ENCODE measurements at places on chromosomes 5 and 9.

DNA sequence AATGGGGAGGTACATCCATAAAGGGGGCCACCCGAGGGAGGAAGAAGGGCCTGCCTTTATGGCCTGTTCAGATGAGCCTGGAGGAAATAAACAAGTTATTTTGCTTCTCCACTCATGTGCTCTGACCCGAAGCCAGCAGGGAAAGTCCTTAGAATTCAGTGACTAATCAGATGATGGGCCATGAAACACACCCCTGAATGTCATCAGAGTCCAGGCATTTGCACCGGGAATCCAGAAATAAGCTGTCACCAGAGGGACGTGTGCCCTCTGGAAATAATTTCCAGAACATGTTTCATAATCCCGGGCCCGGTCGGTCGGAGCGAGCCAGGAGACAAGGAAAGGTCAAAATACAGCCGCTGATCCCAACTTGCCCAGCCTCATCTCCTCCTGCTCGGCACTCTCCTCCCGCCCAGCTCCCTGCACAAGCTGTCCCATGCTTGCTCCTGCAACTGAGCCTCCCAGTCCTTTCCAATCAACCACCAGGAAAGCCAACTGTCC lies 73.6 kb upstream of the ZNF622 start:
- peak; percentile 88 for DNase-seq

DNA sequence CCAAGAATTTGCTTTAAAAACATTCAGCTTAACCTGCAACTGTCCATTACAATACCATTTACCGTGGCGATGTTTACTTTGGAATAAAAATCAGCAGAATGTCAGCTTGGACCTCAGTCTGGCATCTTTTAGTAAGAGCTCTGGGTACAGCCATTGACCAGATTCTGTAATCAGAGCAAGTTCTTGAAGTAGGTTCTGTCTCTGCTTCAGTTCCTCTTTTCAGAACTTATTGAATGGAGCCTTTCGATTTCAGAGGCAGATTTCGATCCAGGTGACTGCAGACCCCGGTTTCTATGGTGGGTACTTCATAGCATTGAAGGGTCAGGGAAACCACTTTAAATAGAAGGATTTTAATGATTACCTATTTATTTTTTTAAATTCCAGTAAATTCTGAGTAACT lies 53.4 kb upstream of the SV2C start:
- no peak for DNase-seq

DNA sequence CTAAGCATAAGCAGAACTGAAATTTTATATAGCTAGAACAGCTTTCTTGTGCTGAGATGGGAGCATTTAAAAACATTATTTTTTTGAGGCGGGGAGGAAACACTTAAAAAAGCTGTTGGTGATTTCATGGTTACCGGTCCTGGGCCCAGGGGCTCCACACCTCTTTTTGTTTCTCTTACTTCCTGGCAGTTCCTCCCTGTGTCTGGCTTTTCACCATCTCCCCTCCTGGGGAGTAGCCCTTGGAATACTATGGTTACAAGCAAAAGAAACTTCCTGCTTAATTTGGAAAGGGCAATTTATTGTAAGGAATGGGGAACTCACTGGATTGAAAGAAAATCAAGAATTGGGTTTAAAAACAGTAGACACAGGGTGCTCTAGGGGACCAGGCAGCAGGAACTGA lies 105.1 kb downstream of the SLC24A2 start:
- DNase-seq: no peak

- DNase-seq: no peak
Measured at GRCh38 chr5:178422400-178422775, 167.8 kb downstream of the COL23A1 start.

DNA sequence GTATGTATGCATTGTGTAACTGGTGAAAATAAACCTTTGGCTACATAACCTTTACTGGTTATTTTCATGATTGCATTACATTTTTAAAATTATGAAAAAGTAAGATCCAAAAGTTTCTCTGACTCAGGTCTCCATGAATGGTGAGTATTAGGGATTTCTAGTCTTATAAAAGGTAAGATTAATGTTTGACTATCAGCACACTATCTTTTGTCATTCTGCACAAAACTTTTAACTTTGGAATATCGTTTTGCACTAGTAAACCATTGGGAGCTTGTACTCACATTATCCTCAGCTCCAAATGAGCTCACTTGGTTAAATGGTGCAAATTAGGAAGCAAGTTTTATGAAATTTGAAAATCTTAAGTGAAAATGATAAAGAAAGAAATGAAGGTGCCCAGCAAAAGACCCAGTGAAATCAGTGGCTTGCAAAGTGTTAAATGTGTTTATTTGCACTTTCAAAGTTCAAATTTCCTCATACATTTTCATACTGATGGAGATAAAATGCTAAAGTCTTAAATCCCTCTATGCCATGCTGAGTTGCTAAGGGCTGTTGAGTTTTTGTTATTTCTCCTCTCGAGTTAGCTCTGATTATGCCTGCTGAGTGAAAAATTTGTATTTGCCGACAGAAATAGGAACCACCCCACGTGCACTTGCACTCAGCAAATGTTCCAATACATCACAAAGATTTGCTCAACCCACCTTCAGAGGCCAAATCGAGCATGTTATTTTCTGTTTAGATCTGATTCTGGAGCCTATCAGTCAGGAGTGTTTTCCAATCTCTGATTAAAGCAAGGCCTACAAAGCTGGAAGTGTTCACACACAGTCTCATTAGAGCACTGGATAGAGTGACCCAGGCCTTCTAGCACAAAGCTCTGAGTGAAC lies 885.7 kb downstream of the NR2F1-AS1 start:
- no peak for DNase-seq

DNA sequence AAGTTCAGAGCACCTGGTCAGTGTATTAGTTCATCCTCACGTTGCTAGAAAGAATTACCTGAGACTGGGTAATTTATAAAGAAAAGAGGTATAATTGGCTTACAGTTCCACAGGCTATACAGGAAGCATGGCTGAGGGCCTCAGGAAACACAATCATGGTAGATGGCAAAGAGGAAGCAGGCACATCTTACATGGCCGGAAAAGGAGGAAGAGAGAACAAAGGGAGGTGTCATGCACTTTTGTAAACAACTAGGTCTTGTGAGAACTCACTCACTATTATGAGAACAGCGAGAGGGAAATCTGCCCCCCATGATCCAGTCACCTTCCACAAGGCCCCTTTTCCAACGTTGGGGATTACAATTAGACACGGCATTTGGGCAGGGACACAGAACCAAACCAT lies 28.8 kb upstream of the CAVIN4 start:
- DNase-seq: no peak

DNA sequence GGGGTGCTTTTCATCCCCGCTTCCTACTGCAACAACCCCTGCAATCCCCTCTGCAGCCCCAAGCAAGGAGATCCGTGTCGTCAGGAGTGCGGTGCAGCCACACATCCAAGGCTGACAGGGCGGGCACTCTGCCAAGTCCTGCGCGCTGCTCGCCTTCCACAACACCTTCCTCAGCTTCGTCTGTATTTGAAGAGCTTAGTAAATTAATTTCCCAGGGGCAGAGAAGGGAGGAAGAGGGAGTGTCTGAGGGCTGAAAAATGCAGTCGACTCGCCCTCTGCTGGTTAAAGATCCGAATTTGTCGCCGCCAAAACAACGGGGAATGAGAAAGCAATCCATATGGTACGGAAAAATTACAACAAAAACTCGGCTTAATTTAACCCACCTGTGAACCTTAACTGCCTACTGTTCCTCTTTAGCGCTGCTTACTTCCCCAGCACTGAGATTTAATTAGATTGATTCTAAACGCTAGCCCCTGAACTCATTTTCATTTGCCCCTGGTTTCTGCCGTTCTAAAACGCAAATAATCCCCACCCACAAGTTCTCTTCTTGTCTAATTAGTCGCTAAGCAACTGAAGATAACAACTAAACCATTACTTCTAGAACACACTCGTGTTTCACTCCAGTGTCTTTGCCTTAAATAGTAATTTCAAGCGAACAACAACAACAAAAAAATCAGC lies 10.9 kb upstream of the PCDHB1 start:
- DNase-seq: no peak

- no peak for DNase-seq
Measured at GRCh38 chr9:119284587-119285337, 84.5 kb downstream of the BRINP1 start.

DNA sequence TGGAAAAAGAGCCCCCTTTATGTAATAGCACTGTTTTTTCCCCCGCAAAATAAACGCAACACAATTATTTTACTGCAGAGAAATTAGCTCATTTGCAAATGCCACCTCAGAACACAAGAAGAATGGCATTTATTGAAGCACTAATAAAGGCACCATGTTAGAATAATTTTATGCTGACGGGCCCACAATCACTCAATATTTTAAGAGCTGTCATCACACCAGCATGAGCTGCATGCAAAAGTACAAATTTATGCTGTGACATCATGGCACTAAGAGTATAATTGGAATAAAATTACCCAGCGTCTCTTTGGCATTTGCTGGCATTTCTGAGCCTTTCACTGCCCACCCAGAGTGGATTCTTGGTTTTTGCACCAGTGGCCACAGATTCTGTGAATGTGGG lies 364.6 kb downstream of the TLE4 start:
- no peak for DNase-seq

DNA sequence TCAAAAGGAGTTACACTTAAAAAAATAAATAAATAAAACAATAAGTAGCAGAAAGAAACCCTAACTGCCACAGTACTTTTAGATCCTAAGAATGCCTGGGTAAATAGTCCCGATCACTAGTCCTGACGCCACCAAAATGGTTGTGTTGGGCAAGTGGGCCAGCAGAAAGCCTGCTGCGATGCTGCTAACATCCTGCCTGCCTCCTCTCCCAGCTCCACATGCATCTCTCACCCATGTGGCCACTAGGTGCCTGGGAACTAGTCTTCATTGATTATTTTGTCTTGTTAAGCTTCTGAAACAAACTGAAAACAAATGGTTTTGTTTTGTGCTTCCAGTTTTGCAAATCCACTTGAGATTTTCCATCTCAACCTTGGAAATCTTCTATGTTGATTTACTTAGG lies 54.4 kb upstream of the TRAF1 start:
- no peak for DNase-seq

GRCh38 chr5:111747337-111747736 lies 9.7 kb downstream of the NREP start:
- DNase-seq: no peak

DNA sequence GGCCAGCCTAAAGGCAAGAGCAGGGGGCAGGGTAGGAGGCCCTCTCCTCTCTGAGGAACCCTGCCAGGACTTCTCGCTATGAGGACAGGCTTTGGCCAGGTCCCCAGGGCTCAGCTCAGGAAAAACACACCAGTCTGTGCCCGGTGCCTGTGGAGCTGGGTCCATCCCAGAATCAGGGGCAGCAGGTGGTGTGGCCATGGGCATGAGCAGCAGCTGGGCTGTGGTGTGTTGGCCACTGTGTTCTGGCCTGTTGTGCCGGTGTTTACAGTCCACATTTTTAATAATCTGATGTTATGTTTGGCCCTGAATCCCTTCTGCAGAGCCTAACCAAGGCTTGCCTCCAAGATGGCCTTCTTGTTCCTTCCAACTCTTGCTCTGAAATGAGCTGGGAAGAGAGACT lies 77.0 kb downstream of the FGF18 start:
- DNase-seq: no peak

DNA sequence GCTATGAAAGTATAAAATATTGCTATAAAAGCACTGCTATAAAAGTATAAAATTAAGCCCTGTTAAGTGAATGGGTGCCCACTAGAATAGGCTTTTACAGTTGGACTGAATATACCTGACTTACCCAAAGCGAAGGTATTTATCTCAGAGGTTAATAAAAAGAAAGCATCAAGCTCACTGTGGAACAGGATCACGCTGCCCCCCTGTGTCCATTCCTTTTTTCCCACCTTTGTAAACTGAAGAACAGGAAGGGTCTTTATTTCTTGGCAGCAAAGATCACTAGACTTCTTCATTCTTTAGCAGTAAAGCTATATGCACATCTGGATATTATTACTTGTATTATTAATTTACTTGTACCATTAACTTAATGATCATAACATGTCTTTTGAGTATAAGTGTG lies 22.1 kb upstream of the PLPP6 start:
- no peak for DNase-seq

- DNase-seq: no peak
Measured at GRCh38 chr5:89988129-89988810, 421.3 kb downstream of the CETN3 start.

DNA sequence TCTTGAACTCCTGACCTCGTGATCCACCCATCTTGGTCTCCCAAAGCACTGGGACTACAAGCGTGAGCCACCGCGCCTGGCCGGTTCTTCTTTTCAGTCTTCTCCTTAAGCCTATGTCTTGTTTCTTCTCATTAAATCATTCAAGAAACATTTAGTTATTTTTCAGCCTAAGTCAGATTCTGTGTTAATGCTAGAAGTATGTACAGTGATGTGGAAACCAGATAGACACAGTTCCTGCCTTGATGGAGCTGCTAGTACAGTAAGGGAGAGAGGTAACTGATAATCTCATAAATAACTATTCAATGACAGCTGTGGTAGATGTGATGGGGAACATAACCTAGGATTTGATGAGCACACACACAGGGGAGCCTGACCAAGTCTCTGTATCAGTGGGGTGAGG lies 46.3 kb upstream of the NR3C1 start:
- DNase-seq: no peak

GRCh38 chr5:39506211-39506610 lies 81.4 kb upstream of the DAB2 start:
- DNase-seq: no peak

DNA sequence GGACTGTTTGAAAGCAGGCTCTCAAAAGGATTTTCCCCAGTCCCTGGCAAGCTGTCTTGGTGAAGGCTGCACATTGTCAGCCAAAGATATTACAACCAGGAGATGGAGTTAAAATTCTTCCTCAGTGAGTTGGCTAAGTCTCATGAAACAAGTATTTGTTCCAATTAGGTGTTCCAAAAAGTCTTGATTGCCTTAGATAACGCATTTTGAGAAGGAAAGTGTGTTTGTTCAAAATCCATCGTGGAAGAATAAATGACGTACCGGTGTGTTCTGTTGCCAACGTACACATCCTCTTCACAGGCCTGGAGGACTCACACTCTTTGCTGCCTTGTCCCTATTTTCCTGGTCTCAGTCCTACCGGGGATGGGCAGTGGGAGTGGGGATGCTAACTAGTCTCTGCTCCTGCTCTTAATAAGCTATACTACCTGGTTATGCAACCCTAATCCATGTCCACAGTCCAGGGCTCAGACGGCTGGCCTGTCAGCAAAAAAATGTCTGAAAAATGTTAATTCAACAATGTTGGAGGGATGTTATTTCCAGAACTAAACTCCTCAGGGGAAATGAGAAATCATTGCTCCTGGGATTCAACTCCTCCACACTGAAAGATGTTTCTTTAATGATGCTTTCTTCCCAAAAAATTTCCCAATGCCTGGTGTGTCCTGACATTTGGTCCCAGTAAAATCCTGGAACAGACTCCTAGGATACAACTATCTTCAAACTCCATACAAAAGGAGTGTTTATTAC lies 175.3 kb upstream of the KLF9 start:
- peak; percentile 66 for DNase-seq
